Activated T-helper 1 cell treated with anti-CD3 and anti-CD28 coated beads, Interleukin-2, amount 50 U/mL, for 16 hours (primary cell): ENCODE measurements at places on chromosomes 2 and 18.

DNA sequence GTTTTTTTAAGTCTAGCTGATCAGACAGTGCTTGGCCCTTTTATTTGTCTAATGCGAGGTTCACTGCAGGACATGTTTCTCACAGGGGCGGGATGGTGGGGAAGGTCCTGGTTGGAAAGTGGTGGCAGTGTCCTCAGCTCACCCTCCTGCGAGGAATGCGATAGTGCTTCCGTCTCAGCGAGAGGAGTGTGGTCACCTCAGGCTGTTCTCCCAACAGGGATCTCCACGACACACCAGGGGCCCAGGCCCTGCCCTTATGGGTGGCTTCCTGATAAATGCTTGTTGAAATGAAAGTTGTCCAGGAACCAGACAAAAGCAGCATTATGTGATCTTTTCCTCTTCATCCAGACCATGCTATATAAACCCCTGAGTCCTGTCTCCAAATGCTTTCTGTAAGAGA, 70.1 kb downstream of the BOLA3 start:
- DNase-seq: no peak

DNA sequence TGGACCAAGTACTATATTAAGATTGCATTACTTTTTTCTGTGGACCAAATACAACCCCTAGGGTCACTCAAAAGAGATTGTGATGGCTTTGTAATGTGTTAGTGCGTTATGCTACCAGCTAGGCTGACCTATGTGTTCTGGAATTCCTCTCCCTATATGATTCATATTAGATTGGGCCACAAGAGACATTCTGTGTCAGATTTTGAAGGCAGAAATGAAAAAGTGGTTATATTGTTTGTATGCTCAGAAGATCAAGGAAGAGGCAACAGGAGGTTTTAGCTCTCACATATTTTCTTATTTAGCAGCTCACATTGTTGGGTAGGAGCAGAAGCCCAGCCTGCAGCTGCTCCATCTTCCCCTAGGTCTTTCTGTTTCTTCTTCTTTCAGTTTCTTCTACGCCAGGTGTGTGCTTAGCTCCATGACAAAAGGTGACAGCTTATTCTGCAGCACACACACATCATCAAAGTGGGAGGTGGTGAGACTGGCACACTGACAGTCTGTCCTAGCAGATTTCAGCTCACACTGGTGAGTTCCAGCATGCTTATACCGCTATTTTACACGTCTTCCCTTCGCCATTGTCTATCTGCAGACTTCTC, 156.8 kb upstream of the UBE2E3 start:
- DNase-seq: no peak

DNA sequence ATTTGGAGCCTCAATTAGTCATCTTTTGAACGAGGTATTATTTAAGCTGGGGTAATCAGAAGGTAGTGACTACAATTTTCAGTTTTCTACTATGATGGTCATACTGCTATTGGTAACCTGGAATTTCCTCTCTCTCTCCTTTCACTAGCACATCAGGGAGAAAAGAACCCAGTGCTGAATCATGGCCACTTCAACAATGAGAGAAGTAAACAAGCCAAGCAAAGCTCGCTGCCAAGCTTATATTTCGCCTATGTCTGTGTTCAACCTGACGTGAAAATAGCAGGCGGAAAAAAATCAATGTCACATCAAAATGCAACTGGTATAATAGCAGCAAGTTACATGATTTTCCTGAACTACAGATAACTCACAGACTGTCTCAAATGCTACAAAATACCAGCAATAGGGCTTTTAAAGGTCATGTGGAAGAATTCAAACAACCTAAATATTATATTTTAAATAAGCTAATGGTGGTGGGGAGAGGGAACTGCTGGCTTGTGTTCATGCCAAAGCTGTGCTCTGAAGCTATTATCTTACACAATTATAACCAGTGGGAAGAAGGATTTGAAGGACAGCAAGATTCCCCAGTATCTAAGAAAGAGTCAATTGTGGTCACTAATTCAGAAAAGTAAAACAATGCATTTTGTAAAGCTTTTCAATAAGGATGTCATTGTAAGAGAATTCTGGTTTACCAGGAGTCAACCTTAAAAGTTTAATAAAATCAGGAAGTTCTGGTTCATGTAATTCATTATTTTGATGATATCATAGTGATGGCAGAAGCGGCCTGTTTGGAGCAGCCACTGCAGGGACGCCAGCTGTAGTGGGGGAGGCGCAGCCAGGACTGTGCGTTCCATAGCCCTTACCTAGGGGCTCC, 38.0 kb downstream of the RNF152 start:
- no peak for DNase-seq

- no peak for DNase-seq
Observed at GRCh38 chr18:13235421-13235831, 16.9 kb downstream of the LDLRAD4 start.

DNA sequence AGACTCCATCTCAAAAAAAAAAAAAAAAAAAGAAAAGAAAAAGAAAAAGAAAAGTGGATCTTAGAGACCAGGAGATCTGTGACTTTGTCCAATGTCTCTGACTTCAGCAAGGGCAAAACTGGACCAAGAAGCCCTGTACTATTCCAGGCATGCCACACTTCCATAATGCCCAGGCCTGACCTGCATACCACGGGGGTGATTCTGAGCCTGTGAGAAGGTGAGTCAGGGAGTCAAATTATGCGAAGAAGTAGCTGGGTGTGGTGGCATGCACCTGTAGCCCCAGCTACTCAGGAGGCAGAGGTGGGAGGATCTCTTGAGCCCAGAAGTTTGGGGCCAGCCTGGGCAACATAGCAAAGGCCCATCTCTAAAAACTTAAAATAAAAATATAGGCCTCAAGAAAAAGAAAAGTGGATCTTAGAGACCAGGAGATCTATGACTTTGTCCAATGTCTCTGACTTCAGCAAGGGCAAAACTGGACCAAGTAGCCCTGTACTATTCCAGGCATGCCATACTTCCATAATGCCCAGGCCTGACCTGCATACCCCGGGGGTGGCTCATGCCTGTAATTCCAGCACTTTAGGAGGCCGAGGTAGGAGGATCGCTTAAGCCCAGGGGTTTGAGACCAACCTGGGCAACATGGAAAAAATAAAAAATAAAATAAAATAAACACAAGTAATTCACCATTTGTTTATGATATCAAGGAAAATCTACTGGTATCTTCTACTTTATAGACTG, 12.2 kb upstream of the PUM2 start:
- no peak for DNase-seq

DNA sequence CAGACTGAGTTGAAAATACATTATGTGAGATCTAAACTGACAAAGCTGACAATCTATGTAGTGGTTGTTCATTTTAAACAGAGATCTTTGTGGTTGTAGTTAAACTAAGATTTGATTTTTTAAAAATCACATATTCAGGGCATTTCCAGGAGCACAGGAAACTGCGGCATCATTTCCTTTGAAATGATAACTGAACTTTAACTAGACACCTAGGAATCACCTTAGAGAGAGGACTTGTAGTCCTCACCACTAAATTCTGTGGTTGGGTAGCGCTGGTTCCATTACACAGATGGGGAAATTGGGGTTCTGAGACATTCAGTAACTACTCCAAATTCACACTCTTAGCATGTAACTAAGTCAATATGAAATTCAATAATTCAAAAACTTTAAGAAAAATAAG, 96.0 kb upstream of the TRIB2 start:
- no peak for DNase-seq

- no peak for DNase-seq
Observed at GRCh38 chr18:56907771-56908170, 239.1 kb upstream of the BOD1L2 start.

- no peak for DNase-seq
Observed at GRCh38 chr18:45571195-45571594, 44.1 kb upstream of the SLC14A2 start.

GRCh38 chr2:27799646-27800010, 28.1 kb downstream of the MRPL33 start:
- no peak for DNase-seq

DNA sequence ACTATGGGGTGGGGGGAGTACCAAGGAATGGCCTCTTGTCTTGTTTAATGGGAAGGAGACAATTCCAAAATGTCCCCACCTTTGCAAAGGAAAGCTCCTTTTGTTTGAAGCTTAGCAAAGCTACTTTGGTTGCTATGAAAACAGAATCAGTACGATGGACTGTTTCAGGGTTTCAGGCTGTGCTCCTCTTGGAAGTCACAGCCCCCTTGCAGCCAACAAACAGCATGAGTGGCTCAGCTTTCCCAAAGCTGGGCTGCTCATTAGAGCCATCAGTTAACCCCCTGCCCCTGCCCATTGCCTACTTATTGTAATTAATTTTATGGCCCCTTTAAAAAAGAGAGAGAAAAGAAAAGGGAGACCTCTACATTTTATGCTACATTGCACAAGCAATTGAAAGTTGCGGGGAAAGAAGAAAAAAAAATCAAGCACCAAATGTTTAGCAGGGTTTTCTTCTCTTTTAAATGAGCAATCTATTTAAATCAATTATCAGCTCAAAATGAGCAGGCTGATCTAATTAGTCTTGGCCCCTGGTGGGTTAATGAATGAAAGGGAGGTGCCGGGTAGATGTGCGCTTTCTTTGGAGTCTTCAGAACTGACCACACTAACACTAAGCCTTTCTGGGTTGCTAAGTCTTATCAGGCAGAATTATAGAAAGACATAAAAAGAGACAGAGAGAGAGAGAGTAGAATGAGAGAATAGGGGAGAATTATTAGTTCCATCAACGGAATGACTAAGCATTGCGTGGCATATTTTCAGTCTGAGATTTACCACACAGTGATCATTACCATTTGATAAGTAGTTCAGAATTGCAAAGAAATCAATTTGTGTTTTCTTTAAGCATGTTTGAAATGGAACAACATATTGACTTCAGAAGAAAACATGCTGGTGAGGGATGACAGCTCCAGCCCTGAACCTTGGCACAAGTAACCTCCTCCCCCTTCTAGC, 284.9 kb downstream of the INSIG2 start:
- no peak for DNase-seq

- DNase-seq: no peak
Observed at GRCh38 chr2:126220331-126220730, 435.6 kb upstream of the GYPC start.

DNA sequence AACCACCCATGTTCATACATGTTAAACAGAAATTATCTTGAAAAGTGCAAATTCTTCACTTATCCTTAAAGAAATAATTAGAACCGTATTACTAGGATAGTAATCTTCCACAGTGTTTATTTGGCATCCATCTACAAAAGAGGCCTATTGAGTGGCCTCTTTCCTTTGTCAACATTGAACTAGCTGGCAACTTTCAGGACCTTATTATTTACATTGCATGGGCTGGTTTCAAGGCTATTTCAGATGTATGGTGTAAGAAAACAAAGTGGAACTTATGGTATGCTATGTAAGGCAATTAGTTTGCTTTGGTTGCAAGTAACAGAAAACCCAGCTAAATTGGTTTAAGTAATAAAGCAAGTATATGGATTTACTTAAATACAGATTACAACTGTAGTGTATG, 324.6 kb downstream of the RBM43 start:
- no peak for DNase-seq

DNA sequence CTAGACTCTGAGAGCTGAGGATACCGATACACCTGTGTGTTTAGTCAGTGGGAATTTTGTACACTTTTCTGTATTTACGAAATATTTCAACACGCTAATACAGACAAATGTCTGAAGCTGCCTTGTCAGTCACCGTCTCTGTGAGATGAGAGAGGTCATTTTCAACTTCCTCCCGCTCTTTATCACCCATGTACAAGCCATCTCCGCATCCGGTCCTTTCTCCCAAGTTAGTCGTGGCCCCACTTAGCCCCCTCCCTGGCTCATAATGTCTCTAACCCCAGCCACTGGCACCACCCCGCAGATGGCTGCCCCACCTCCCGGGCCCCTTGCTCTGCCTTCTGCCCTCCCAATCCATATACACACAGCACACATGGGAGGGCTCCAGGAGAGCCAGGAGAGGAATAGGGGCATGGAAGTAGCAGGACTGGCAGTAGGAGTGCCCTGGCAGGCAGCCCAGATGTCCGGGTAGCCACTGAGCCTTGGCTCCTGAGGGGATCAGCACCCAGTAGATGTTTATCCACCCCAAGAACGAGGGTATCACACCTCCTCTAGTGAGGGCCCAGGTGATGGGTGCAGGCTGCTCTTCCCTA, 2.0 kb upstream of the RUFY4 start:
- DNase-seq: no peak

GRCh38 chr2:105763076-105763475, 18.4 kb downstream of the NCK2 start:
- DNase-seq: no peak

- no peak for DNase-seq
Observed at GRCh38 chr2:7988440-7988839, 693.4 kb upstream of the ID2 start.

DNA sequence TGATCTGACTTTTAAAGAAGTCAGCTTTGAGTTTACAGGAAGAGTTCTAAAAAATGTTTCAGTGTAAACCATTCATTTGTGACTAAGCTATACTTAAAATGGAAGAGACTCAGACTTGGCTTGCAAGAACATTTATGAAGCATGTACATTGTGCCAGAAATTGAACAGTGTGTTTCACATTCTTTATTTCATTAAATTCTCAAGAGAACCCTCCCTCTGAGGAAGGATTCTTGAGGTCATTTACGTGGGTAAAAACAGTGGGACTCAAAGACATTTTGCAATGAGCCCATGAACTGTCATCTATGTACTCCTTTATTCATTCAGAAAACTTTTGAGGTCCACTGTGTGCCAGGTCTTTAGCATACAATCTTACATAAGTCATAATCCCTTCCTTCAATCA, 143.6 kb upstream of the ZNF521 start:
- DNase-seq: no peak

DNA sequence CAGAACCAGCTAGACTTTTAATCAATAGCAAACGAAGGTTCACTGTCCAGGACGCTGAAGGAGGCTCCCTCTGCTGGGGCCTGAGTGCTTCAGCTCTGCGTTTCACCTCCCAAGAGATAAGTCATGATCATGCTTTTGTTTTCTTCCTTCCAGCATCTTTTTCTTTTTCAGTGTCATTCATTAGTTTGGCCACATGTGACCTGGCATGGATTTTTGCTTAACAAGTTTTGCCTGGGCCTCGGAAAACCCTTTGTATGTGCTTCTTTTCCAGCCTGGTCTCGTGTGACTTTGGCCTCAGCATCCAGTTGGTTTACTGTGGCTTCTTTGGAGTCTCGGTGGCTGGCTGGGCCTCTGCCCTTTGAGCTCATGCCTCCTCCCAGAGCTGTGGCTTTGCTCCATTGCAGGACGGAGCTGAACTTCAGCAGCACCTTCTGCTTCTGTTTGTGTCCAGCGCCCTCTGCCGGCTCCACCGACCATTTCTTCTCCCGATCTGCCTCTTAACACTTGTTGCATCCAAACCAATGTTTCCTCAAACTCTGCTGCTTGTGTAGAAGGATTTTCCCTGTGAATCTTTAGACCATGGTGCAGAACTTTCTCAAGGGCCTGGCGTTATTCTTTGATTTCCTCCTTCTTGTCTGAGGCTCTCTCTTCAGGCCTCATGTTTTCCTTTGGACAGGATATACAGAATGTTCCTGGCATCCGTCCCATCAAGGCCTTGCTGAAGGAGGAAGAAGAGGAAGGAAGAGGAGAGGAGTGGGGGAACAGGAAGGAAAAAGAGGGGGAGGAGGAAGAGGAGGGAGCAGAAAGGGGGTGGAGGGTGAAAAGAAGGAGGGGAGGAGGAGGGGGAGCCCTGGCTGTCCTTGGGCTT, 23.6 kb upstream of the HES6 start:
- peak; percentile 46 for DNase-seq
